LNCaP clone FGC (cell line): ENCODE measurements at places on chromosomes 3 and 15.

DNA sequence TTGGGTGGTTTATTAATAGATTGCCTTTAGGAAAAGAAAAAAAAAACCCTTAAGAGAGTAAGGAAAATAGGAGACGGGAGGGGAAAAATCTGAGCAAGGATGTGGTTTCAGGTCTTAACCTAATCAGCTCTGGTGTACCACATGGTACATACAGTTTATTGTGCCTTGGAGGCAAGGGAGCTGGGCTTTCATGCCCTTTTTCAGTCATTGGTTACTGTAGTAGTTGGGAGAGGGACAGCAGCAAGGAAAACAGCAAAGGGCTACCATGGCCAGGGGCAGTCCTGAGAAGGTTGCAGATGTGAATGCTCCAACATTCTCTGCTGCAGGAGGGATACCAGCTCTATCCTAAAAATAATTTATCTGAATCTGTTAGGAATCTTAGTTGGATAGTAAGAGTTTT, 5.9 kb downstream of the CMC1 start:
- DNase-seq = no peak

GRCh38 chr3:67593761-67594234, 60.6 kb downstream of the SUCLG2 start:
- DNase-seq = no peak

DNA sequence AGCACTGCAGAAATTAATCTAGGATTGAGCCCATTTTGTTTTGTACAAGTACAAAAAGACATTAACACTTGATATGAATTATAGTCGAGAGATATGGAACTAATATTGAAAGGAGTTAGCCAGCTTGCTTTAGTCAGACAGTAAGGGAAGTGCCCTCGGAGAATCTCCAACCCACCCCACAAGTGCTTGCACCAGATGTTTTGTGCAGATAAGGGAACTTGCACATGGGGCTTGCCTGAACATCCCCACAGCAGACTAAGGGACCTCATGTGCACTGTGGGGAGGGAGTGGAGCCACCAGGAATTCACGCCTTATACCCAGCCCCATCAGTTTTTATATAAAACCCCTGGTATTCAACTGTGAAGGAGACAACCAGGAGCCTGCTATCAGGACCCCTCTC, 122.3 kb downstream of the EFHB start:
- DNase-seq = no peak

DNA sequence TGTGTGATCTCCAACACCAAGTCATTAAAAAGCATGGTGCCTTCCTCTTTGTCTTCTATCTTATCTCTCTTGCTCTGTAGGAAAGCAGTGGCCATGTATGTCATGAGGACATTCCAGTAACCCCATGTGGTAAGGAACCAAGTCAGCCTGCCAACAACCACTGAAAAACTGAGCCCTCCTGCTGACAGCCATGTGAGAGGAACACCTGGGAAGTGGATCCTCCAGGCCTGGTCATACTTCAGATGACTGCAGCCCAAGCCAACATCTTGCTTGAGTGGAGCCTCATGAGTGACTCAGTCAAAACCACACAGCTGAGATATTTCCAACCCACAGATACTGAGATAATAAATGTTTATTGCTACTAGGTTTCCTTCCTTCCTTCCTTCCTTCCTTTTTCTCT, 597.3 kb downstream of the ZIC1 start:
- DNase-seq = no peak

DNA sequence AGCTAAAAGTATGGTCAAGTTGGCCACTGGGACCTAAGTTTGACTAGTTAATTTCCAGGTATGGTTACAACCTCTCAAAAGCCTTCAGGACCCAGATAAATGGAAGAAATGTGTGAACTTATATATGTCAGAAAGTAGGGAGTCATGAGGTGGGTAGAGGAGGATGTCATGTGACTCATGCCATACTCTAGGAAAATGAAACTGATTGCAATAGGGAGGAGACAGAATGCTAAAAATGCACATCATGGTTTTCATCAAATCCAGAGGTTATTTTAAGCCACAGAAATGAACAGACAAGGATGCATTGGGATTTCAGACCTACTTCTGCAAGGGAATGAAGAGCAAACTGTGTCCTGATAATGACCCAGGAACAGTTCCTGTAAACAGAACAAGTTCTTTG, 310.0 kb downstream of the EDEM1 start:
- peak; percentile 22 for DNase-seq

- no peak for DNase-seq
Observed at GRCh38 chr15:84782346-84782745, 34.0 kb downstream of the ZNF592 start.

- peak; percentile 14 for DNase-seq
Observed at GRCh38 chr3:49900491-49901153, 3.1 kb downstream of the MST1R start.

GRCh38 chr3:177934001-177934891, 602.0 kb upstream of the KCNMB2 start:
- no peak for DNase-seq

DNA sequence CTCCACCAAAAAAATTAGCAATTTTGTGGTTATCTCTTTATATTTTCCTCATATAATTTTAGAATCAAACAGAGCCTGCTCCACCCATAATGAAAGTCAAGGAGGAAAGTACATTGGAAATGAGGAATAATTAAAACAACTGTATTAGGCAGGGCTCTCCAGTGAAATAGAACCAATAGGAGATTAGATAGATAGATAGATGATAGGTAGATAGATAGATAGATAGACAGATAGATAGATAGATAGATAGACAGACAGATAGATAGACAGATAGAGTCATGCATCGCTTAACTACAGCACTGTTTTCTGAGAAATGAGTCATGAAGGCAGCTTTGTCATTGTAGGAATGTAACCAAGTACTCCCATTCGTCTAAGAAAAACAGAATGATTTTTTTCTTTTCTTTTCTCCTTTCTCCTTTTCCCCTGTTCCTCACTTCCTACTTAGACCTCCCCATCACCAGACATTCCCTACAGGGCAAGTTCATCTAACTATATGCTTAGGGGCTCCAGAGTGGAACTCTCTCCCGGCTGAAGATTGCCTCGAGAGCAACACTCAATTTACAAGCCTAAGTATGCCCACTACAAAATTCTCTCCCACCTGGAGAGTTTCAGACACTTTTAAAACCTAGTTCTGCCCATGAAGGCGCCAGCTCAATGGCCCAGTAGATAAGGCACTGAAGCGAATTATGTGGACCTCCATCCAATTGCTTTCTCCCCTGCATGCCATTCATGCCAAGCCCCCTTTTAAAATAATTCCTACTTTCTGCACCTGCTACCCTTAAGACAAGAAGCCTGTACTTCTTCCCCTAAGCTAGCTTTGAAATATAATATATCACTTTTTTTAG, 53.3 kb upstream of the LIPC start:
- no peak for DNase-seq

DNA sequence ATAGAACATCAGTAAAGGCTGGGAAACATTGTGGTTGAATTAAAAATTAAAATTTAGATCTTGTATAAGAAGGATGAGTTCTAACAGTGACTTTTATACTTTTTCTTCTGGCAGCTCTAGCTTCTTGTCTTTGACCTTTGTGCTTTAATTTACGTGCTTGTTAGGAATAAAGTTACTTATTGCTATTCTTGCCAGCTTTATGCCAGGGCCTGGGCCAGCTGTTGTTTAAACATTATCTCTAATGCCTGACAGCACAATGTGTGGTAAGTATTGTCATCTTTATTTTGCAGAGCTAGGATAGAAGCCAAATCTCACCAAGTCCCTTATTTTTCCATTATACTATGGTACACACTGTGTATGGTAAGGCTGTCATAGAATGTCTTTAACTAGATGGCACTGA, 766.7 kb upstream of the GOLIM4 start:
- no peak for DNase-seq

DNA sequence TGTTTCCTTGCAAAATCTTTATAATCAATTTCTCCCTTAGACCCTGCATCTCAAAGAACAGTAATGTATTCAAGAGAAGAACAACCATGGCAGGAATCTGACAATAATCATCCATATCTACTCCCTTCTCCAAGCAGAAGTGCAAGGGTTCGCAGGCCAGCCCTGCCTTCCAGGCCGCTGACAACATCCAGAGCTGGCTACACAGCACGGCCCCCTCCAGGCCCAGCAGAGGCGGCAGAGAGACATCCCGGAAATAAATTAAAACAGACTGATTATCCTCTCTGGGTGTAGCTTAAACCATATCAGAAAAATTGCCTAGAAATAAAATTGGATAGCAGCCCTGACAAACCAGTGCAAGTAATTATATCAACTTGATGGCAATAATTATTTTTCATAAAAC, 223.3 kb downstream of the FAM43A start:
- DNase-seq = no peak

DNA sequence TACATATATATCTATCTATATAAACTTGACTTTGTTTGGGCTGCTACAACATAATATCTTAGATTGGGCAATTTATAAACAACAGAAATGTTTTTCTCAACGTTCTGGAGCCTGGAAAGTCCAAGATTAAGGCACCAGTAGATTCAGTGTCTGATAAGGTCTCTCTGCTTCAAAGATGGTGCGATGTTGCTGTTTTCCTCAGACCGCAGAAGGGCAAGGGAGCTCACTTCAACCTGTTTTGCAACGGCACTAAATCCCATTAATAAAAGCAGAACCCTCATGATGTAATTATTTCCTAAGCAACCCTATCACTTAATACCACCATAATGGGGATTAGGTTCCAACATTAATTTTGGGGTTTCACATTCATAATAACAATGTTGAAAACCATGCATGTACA, 1134.8 kb downstream of the NSUN3 start:
- no peak for DNase-seq

- DNase-seq = no peak
Observed at GRCh38 chr3:14440531-14441239, 38.3 kb downstream of the SLC6A6 start.

DNA sequence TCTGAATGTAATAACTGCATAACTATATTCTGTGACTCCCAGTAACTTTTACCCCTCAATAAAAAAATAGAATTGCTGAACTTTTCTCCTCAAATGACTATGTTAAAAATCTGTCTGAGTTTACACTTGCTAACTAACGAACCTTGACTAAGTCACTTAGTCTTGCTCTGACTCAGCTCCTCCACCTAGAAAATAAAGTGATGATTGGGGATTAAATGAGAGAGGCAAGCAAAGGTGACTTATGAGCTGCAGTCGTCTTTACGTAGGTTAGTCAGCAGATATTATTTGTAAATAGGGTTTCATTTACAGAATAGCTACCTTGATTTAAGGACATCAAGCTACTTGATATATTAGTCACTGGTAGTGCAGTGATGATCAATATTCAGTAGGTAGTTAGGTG, 476.9 kb downstream of the MECOM start:
- no peak for DNase-seq

GRCh38 chr3:3200632-3201212, 21.2 kb upstream of the CRBN start:
- DNase-seq = peak; percentile 61

DNA sequence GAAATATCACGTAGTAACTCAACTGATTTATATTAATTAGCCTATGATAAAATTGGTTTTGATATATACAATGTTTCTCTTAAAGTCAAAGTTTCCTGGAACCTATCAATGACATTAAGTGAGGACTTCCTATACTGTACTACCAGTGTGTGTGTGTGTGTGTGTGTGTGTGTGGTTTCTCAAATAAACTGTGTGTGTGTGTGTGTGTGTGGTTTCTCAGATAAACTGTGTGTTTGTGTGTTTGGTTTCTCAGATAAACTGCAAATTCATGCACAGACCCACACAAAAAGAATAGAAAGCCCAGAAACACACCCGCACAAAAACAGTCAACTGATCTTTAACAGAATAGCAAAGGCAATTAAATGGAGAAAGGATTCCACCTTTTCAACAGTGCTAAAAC, 14.5 kb upstream of the WDR5B start:
- DNase-seq = no peak

DNA sequence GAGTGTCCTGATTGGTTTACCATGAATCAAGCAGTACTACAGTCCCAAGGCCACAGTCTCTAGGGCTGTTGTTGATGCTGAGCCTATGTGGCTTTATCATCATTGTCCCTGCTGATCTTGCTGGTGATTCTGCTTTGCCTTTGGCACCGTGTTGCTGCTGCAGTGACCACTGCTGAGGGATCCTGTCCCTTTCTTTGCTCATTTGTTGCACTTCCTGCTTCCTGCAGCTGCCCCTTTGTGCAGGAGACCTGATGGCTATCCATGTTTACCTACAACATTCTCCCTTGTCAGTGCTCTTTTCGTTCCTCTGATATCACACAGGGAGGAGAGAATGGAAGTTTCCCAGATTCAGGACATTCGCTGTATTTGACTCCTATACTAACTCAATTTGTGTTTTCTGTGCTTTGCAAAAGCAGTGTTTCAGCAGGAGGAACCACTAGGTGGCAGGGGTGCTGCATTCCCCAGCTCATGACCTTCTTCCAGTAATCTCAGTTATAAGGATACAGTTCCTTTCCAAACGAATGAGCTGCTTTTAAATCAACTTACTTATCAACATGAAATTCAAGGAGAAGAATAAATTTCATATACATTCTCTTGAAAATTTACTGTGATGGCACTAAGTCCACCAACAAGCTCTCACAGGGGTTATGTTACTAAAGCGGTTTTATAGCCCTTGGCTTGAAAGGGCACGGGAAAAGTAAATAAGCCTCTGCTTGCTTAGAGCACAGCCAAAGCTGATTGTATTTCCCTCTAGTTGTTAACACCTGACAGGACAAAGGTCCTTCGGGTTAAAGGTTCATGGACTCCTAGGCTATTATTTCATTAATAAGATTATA, 9.7 kb upstream of the THUMPD3 start:
- peak; percentile 91 for DNase-seq

GRCh38 chr15:92393980-92394308, 263 bp downstream of the ST8SIA2 start:
- no peak for DNase-seq

DNA sequence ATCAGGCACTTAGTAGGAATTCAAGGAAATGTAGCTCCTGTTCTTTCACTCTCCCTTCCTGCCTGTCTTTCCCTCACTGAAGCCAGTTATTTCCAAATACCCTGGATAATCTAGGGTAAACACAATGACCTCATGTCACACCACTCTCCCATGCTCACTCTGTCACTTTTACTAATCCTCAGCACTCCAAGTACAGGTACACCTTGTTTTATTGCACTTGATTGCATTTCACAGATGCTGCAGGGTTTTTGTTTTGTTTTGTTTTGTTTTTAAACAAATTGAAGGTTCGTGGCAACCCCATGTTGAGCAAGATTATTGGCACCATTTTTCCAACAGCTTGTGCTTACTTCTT, 40.8 kb downstream of the PPM1L start:
- peak; percentile 83 for DNase-seq

DNA sequence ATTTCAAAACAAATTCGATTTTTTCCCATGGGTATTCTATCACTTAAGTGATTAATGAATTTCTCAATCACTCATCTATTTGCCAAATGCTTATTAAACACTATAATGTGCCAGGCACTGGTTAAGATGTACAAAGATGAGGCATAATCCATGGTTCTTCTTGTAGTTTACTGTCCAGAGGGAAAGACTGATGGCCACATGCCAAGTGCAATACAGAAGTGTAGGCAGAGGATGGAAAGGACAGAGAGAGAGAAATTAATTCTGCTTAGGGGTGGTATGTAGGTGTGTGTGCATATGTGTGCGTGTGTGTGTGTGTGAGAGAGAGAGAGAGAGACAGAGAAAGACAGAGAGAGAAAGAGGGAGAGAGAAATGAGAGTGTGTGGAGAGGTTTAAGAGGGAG, 120.8 kb upstream of the CCNL1 start:
- no peak for DNase-seq
